A549 treated with Hydrocortisone at 1 μM for 4 hours (cell line): ENCODE measurements at places on chromosomes 4 and X. TPM values are rescaled to one million over a fixed set of nuclear protein-coding genes. Genes with fewer than 3 reads are reported as not detected.

Gene TKTL2
- total RNA-seq, result not detected in 5 replicates

Gene NAP1L3
- 0.20 to 0.46 TPM (median 0.35 TPM) in 5 replicates for total RNA-seq

Gene PACRGL
- total RNA-seq, result 11.8 to 14.5 TPM (median 12.7 TPM) in 5 replicates

Gene C4orf33
- 3.8 to 6.3 TPM (median 4.2 TPM) in 5 replicates for total RNA-seq

Gene XAGE1B
- 193 to 247 TPM (median 207 TPM) in 5 replicates for total RNA-seq

Gene MSX1
- total RNA-seq, result 5.3 to 8.9 TPM (median 8.6 TPM) in 5 replicates

Gene CTAG2
- not detected in 5 replicates for total RNA-seq

Gene VCX3A
- total RNA-seq, result not detected in 5 replicates

Gene CSN1S1
- not detected in 5 replicates for total RNA-seq

Gene EMCN
- not detected in 5 replicates for total RNA-seq

Gene MEPE
- total RNA-seq, result not detected in 5 replicates
